A172 (cell line): ENCODE measurements at places on chromosomes 1 and 21. TPM values are rescaled to one million over a fixed set of nuclear protein-coding genes. Genes with fewer than 3 reads are reported as not detected.

- no peak for DNase-seq
Observed at GRCh38 chr1:28507646-28508434, 2.0 kb downstream of the RCC1 start.

DNA sequence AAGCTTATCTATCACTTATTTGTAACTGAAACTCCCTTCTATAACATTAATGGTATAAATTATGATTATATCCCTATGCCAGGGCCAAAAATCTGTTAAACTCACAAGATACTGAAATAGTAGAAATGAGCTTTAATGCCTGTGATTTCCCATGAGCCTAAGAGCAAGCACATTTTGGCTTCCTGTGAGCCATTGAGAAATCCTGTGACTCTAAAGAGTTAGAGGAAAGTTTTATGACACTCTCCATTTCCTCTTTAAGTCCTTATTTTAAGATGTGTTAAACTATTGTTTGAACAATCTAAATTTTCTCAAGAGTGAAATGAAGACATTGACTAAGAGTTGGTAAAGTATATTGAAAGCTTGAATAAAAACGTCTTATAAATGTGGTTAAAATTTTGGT, 45.6 kb downstream of the SUCO start:
- DNase-seq = no peak

GRCh38 chr1:154519591-154519991, 17.4 kb upstream of the SHE start:
- DNase-seq = no peak

DNA sequence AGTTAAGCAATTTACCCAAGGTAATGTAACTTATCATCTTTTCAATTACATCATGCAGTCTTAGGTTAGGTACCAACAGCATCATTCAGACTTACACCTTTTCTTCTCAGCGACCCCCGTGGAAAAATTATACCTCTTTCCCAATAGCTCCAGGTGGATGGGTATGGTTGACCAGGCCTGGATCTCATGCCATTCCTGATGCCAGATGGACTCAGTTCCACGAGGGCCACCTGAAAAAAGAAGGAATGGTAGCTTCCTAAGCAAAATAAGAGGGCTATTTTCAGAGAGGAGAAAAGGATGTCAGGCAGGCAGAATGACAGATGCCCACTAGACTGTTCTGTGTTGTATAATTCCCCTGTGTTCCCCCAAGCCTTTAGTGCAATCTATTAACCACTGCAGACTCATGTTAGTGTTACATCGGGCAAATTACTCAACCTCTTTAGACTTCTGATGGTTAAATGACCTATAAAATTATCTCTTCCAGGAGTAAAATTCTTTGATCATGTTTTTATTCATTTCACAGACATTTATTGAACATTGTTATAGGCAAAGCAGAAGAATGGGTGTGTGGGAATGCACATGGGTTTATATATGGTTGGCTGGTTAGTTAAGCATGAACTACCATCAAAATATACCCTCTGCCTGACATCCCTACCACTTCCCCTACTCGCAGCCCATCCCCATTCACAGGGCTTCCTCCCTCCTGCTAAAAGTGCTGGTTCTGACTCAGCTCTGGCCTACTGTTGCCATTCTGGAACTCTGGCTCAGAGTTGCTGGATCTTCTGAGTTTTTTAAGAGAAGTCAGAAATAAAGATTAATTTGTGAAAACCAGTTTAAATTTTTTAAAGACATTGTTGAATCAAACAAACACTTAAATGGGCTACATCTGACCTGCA, 10.6 kb upstream of the MYSM1 start:
- DNase-seq = no peak

The C1orf94 gene
- total RNA-seq = not detected in 2 replicates
